ENCODE measurements at places on chromosomes 2 and 18.

DNA sequence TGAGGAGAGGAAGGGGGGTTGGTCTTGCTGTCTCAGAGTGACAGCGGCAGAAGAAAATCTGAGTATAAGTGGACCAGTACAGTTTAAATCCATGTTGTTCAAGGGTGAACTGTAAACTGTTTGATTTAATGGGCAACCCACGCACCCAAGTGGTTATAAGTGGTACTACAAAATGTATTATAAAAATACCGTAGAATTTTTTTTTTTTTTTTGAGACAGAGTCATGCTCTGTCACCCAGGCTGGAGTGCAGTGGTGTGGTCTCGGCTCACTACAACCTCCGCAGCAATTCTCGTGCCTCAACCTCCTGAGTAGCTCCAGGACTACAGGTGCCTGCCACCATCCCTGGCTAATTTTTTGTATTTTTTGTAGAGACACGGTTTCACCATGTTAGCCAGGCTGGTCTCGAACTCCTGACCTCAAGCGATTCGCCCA is 2.1 kb upstream of the CHCHD5 start:
- DNase-seq, result no peak

DNA sequence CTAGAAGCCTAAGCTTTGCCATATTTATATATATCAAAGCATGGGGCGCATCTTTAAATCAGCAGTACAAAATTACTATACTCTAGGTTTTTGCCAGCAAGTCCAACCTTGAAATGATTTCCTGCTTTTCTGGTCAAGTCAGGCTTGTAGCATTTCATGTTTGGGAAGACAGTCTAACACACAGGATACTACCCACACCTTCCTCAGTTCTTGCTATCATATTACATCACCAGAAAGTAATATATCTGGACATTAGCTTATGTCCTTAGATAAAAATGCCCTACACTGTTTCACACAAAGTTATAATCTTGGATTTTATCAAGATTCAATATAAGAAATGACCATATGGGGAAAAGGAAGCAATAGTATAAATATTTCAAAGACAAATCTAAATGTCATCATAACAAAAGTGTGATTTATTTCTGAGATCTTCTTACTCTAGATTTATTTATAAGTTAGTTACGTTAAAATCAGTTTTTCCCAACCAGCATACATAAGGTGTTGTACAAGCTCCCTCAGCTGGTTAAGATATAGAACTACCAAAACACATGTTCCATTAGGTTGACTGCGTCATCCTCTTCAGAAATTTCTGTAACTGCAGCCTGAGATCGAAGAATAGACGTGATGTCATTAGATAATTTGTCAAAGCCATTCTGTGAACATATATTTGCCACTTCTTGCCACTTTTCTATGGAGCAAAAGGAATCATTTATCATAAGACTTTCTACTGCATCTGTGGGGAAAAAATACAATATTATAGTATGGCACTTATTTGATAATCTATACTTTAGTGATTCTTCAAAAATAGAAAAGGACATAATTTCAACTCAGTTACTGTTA is 56.6 kb downstream of the CLHC1 start:
- DNase-seq, result no peak

DNA sequence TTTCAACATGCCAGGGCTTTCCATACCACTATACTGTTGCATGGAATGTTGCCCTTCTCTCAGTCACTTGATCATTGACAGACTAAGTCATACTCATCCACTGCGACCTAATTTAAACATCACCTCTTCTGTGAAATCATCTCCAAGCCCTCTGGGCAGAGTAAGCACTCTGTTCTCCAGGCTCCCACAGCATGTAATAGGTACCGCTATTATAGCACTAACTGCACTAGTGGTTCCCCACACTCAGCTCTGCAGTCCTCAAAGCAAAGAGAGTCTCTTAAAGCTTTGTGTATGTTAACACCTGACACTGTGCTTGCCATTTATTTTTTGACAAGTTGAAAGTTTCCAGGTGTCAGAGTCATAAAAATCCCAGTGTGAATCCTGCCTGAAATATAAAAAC is 947.2 kb downstream of the ERBB4 start:
- no peak for DNase-seq

- DNase-seq, result no peak
Measured at GRCh38 chr2:189337656-189338055, 103.6 kb upstream of the WDR75 start.

DNA sequence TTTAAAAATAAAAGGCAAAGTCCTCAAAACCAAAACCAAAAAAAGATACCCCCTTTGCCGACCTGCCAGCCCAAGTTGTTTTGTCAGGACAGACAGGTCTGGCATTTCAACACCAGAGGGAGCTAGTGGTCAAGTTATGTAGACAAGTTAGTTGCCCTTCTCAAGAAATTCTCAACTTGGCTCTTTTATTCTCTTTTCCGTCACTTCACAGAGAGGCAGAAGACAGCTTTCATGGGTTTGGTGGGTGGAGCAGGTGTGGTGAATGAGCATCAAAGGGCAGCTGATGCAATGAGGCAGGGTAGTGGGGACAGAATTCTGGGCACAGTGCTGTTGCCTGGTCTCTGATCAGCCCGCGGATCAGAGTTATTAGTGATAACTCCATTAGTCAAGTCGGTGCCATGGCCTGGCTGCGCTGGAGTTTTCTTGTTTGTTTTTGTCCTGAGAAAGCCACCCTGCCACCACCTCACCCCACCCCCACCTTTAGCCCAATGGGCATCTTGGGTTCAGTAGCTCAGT is 303.7 kb upstream of the EPAS1 start:
- DNase-seq, result peak; percentile 12

DNA sequence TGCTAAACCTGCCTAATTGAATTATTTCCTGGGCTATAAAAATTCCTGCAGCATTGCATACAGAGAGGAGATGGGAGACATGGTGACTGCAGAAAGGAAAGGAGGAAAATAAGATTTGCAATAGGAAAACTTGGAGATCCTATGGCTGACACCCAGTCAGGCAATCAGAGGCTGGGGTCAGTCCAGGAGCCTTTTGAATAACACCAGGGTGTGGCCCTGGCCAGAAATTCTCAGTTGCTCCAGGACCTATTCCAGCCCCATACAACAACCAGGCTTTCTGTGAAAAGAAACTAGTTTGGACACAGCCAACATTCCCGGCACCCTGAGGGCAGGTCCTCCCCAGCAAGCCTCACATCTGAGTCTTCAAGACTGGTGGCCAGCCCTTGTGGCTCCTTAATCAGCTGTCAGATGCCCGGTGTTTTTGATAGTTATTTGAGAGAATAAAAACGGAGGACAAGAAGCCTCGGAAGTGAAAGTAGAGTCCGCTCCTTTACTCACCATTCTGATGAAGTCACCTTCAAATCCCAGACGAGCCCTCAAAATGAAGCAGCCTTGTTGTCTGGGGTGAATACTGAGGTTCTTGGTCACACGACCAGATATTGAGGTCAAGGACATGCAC is 31.1 kb upstream of the GMCL1 start:
- DNase-seq, result no peak

- DNase-seq, result no peak
Measured at GRCh38 chr18:65287652-65288051, 463.2 kb upstream of the CDH7 start.

- no peak for DNase-seq
Measured at GRCh38 chr2:68367953-68368653, 3.0 kb downstream of the PLEK start.

DNA sequence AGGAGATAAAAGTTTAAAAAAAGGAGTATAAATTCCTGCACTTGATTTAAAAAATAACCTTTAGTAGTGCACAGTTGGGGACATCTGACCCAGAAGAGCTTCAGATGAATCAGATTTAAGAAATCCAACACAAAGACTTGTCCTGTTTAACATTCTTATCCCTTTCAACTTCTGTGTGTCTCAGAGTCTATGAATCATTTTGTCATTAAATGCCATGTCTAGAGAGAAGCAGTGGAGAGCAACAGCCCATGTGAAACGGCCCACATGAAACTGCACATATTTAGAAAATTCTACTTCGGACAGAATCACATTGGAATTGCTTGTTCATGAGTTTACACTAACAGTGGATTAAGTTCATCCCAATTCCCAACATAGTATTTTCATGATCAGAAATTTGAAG is 278.6 kb downstream of the SLC8A1 start:
- DNase-seq, result no peak

- DNase-seq, result no peak
Measured at GRCh38 chr2:38146275-38146906, 70.4 kb upstream of the CYP1B1 start.

DNA sequence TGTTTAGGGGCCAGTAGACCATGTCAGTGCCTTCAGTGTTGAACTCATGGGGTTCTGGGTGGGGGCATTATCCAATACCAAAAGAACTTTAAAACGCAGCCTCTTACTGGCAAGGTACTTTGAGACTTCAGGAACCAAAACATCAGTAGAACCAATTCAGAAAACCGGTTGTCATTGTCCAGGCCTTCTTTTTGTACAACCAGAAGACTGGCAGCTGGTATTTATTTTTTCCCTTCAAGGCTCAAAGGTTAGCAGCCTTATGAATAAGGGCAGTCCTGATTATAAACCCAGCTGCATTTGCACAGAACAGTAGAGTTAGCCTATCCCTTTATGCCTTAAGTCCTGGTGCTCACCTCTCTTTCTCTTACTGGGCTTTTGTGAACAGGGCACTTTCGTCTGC is 113.8 kb upstream of the EML6 start:
- DNase-seq, result no peak

DNA sequence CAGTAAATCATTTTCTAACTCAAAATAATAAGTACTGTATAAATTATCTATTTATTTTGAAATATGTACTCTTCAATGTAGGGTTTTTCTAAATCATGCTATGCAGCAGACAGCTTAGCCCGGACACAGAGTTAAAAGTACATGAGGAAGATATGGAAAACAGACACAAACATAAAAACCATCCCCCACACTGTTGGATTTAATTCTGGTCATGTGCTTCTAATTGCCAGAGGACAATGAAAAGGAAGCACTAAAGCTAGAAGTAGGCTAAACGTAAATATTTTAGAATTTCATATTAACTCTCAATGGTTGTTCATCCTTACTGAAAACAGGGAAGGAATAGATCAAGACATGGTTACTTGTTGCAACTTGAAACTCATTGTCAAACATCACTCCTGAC is 420.7 kb downstream of the ERBB4 start:
- no peak for DNase-seq

DNA sequence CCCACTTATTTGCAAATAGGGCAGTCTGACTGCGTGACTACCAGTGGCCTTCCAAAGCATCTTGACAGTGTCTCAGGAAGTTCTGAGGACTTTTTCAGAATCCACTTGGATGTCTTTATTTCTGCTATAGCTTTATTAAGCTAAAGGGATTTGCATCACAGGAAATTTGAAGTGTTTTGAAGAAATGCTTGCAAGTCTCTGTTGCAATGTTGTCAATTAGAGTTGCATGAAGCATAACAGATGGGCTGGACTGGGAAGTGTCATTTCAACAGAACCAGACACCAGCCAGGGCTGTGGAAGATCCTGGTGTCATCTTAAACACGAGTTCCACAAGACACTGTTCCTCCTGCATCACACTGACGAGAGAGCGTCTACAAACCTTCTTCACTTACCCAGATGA is 224.5 kb downstream of the EN1 start:
- no peak for DNase-seq

DNA sequence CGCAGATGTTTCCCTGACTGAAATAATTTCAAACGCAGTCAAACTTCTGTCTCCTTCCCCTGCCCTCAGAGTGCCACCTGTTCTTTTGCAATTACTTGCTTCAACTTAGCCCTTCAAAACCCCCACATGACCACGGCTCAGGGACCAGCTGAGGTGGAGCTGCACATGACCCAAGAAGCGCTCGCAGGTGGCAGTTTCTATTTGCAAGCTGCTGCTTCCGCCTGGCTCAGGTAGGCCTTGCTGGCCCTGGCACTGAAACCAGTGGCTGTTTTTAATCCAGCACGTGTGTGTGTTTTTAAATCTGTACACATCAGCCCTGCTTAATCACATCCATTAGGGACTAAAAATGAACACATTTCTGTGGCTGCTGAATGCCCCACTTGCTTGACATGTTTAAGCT is 95.3 kb downstream of the CCDC93 start:
- no peak for DNase-seq

DNA sequence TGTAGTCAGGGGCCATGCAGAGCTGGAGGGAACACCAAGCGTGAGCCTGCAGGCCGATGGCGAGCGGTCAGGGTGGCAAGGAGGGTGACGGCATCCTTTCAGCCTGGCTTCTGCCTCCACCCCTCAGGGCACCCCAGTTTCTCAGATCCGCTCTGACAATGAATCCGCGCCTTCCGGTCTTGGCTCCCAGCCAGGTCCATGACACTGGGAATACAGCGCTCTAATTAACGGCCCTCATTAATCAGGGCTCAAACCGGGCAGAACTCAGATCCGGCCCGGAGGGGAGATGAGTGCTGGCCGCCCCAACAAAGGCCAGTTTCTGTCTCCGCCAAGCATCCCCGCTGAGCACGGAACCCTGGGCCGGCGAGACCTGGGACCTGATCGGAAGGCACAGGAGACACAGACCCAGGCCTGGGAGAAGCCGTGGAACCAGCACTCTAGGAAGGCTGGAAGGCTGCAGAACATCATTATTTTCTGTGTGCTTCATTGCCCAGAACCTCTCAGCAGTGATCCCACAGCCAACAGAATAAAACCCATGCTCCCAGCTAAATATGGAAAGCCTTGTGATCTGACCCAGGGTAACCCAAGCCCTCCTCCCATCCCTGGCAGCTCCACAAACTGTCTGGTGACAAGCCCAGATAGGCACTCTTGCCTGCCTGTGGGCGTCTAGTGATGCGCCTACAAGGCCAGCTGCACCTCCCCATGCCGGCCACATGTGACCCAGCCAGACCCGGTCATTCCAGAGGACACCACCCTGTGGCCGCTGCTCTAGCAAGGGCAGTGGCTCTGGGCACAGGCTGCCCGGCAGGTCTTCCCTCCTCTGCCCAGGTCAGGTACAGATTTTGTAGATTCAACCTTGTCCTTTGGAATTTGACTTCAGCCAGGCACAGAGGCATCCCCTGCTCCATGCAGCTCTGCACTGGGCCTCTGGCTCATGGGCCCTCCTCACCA is 438.7 kb upstream of the MYT1L start:
- DNase-seq, result no peak

Measured in activated effector memory CD4-positive, alpha-beta T cell treated with Interleukin-2 at 50 U/mL for 16 hours (primary cell).